ENCODE measurements at places on chromosomes 4 and X.

- DNase-seq: no peak
Measured at GRCh38 chrX:145817331-145818185, at the start of gene SLITRK2. TSS of gene SLITRK2 (plus strand) at chrX:145817829. CDS start at chrX:145822426, 4,597 bp downstream.

GRCh38 chr4:10112658-10113284 is 3.8 kb downstream of the WDR1 start:
- DNase-seq: no peak

DNA sequence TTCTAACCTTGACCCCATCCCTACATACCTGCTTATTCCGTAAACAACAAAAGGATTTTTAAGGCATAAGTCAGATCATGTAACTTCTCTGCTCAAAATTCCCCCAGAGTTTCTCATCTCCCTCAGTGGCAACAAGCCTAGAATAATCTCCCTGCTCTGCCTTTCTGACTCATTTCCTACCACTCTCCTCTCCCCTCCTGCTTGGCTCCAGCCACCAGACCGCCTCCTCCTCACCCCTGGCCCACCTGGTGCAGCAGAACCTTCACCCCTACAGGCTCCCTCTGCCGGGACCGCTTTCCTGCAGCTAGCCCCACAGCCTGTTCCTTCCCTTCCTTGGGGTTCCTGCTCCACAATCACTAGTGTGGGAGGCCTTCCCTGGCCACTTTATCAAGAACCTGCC is 32.1 kb downstream of the TSPAN5 start:
- no peak for DNase-seq

DNA sequence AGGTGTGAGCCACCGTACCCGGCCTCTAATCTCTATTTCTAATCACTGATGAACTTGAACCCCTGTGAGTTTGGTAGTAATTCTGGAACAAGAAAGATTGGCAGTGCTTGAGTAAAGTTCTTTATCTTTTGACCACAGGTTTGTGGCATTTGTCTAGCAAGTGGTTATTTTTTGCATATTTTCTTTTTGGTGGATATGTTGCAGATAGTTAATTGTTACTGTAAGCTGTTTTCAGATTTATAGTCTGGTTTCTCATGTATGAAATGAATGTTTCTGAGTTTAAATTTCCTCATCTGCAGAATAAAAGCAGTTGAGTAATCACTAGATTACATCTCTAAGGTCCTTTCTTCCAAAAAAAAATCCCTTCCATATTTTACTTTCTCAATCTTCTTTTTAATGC is 105.2 kb downstream of the GASK1B start:
- DNase-seq: no peak

DNA sequence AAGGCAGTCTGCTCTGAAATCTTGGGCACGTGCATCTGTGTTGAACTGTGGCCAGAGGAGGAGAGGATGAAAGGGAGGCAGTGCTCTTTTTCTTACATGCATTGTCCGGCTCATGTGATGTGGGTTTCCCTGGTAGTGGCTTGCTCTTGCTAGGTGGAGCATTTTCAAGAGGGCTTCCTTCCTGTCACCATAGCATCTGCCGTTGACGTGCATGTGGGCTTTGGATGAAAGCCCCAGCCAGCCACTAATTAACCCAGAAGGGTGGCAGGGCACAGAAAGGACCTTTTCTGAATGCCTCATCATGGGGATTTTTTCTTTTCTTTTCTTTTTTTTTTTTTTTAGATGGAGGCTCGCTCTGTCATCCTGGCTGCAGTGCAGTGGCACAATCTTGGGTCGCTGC is 121.3 kb downstream of the GPR143 start:
- DNase-seq: no peak

DNA sequence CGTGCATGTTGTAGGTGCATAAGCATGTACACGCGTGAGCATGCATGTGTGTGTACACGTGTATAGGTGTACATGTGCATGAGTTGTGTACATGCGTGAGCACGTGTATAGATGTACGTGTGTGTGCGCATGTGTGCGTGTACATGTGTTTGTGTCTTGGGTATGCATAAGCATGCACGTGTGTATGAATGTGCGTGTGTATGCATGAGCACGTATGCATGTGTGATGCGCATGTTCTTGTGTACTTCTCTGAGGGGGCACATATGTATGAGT is 9.0 kb downstream of the NAT8L start:
- DNase-seq: no peak

DNA sequence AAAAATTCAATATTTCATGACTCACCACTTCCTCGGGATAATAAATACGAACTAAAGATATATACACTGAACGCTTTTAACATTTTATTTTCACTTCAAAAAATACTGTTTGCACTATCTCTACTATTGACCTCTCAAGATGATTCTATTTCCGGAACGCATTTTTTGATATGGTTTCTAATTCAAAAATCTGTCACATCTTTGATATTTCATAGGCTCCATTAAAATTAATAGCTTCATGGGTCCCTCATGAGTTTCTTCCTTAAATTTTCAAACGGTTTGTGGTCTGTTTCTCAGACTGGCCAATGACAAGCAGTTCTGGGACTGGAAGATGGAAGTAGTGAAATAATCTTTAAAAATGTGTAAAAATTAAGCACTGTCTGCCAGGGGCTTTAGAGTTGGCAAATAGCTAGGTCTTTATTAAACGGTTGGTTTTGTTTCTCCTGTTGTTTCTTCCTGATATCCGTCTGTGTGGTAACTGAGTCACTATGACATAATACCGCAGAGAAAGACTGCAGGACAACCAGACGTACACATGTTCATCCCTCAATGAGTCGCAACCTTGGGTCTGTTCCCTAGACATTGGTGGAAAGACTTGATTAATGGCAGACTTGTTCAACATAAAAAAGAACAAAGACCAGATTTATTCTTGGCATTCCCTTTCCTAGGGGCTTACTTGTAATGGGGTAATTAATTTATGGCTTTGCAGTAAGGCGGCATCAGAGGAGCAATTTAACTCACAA is 133.8 kb downstream of the PALLD start:
- DNase-seq: no peak

DNA sequence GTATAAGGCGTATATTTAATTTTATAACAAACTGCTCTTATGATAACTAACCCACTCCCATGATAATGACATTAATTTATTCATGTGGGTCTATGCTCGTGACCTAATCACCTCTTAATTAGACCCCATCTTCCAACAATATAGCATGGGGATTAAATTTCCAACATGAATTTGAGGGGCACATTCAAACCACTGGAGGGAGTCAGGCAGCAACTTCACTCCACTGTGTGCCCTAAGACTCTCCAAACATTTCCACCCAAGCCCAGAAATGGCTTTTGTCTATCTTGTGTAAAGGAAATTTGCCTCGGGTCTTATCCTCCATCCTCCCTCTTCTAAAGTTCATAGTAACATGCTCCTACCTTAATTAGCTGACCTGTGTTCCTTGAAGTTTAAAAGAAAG is 616.1 kb upstream of the CPEB2 start:
- no peak for DNase-seq

GRCh38 chr4:99817309-99817890 is 773 bp downstream of the DAPP1 start:
- DNase-seq: no peak

DNA sequence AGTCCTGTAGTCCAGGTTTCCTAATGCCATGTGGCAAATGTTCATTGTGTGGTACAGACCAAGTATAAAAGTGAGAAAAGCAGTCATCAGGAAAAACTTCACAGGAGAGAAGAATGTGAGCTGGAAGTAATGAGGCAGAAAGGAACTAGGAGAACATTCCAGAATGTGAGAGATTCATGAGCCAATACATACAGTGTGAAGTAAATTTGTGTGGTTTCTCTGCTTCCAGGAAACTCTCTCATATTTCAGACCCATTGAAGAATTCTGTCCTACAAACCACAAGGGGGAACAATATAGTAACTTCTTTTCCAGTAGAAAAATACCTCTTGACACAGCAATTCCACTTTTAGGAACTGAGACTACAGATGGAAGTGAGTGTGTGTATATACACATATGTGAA is 136.5 kb downstream of the RNF150 start:
- no peak for DNase-seq

GRCh38 chrX:112846782-112847181 is 6.2 kb upstream of the AMOT start:
- no peak for DNase-seq

- DNase-seq: no peak
Measured at GRCh38 chrX:141320801-141321200, 78.5 kb upstream of the SPANXC start.

DNA sequence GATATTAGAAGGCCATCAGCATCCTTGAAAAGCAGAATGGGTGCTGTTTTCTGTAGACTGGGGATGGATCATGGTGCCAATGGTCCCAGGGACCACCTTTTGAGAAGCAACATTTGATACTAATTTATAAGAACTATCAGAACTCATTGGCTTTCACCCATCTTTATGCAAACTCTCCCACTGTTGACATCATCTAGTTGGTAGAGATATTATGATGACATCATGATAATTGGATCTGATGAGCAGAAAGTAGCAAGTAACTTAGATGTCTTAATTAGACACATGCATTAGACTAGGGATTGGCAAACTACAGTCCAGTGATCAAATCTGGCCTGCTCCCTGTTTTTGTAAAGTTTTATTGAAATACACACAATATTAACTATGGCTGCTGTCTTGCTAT is 181.0 kb downstream of the DCHS2 start:
- no peak for DNase-seq

GRCh38 chr4:121057466-121057922 is 14.8 kb downstream of the NDNF start:
- DNase-seq: no peak

GRCh38 chr4:148048598-148048997 is 316.7 kb downstream of the ARHGAP10 start:
- no peak for DNase-seq

DNA sequence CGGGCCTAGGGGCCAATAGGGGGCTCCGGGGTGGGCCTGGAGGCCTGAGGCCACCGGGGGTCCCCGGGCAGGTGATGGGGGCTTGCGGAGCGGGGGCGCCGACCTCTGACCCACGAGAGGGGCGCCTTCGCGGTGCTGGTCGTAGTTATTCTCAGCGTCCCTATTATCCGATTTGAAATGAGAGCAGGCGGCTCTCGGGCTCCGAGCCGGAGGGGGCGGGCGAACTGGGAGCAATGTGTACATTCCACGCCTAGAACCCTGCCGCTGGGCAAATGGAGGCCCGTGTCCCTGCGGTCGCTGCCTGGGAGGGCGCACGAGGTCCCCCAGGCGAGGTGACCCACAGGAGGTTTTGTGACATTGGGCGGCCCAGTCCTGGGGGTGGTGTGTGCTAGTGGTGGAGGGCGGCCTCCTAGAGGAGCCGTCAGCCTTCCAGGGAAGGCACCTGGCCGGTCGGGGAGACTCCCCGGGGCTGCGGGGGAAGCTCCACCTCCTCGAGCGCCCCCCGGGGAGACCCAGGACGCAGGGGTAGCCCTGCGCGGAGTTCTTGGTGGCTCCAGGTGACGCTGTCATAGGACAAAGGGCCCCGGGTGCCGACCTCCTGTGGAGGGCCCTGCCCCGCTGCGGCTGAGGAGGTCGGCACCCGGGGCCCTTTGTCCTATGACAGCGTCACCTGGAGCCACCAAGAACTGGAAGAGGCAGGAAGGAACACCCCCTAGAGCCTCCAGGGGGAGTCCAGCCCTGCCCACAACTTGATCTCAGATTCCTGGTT is 102.6 kb upstream of the PRKX start:
- DNase-seq: peak; percentile 7

GRCh38 chr4:10897076-10897475 is 212.5 kb upstream of the CLNK start:
- no peak for DNase-seq

- DNase-seq: no peak
Measured at GRCh38 chr4:47882228-47882627, 32.2 kb downstream of the NFXL1 start.

GRCh38 chrX:129310000-129310399 is 213.3 kb downstream of the SMARCA1 start:
- no peak for DNase-seq

DNA sequence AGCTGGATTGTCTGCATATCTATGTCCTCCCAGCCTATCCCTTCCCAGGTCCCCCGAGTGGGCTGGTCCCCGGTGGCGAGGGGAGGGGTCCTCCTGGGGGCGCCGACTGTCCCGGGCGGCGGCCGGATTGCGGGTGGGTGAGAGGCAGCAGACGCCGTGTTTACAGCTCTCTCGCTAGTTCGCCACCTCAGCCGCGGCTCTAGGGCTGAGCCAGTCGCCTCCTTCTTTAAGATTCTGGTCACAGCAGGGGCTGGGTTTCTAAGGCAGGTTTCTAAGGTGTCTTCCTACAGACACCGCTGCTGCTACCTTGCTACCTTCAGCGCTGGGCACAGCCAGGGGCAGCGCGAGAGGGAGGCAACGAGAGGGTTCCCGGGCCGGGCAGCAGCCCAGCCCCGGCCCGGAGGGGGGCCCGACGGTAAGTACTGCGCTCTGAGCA is 57.2 kb downstream of the FRMPD3 start:
- DNase-seq: no peak

- no peak for DNase-seq
Measured at GRCh38 chr4:33086331-33086925, 2366.3 kb downstream of the PCDH7 start.

DNA sequence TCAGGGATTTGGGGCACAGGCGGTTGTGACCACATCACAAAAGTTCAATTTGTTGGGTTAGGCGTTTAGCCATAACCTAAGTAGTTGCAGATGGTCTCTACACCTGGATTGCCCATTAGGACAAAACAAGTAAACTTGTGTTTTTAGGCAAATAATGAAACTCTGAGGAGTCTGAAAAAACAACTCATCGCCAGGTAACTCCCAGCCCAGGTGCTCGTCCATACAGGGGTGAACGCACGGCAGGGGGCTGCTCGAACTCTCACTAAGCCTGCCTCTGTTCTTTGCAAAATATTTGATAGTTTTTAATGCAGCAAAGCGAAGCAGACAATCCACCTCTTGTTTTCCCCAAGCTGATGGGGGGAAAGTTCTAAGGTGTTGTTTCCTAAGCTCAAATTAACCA is 559 bp upstream of the RHOH start:
- no peak for DNase-seq

DNA sequence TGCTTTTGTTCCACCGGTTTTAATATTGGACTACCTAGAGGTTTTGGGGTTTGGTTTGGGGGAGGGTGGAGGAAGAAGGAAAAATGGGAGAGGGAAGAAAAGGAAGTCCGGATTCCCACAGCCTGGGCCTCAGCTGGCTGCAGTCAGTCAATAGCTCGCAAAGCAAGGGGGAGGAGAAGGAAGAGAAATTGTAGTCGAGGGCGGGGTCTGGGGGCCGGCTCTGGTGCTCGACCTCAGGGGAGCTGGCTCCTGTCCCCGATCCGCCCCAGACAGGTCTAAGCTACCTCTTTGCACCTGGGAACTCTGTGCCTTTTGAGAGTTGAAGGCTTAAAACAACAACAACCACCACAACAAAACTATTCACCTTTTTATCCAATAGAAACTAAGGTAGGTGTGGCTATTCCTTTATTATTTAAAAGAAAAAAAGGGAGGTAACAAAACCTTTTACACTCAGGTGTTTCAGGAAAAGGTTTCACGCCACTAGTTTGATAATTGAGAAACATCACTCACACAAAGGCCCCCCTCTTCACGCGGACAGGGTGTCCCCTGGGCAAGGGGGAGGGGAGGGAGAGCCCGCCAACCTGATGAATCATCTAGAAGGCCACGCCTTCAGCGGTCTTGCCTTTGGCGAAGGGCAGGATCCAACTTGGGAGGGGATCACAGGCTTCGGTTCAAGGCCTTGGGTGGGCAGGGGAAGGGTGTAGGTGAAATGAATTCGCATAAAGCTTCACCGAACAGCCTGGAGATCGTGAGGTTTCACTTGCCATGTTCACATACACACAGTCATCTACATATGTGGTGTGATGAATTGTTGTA is 1.6 kb upstream of the LNX1 start:
- no peak for DNase-seq
